Cerebellar nuclear complex (tissue), 1 donor: ENCODE measurements at places on chromosomes 11 and 22.

- no peak for DNase-seq
These were observed 125.3 kb upstream of the TIMP3 start for GRCh38 chr22:32676191-32676590.

GRCh38 chr11:84224042-84224441 lies 937.9 kb upstream of the CCDC90B start:
- DNase-seq, result no peak

DNA sequence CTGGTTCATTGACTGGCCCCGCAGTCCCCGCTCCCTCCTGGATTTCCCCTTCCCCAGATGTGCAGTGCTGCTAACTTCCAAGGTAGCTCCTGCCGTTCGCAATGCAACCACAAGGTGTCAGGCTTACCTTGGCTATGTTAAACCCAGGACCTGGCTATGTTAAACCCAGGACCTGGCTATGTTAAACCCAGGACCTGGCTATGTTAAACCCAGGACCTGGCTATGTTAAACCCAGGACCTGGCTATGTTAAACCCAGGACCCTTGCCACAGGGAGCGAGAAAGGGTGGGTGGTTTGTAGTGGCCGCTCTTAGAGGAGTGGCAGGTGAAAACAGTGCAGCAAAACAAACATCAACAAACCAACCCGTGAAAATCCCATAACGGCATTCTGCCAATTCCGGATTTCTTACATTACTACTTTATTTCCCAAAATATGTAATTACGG lies 2.9 kb upstream of the ADAMTS8 start:
- no peak for DNase-seq

DNA sequence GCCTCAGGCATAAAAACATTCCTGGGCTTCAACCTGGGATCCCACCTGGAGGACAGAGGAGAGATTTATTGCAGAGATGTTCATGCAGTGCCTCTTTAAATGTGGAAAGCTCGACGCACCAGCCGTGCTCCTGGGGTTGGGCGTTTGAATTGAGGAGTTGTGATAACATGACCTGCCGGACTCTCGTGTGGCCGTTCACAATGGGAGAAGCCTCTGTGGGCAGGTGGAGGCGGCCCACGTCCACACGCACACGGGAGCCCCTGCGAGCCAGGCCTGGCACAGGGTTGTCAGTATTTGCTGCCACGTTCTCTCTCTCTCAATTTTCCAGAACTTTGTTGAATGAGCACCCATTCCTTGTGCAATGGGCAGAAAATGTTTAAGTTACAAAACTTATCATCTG lies 58.3 kb upstream of the PPARA start:
- DNase-seq, result no peak

DNA sequence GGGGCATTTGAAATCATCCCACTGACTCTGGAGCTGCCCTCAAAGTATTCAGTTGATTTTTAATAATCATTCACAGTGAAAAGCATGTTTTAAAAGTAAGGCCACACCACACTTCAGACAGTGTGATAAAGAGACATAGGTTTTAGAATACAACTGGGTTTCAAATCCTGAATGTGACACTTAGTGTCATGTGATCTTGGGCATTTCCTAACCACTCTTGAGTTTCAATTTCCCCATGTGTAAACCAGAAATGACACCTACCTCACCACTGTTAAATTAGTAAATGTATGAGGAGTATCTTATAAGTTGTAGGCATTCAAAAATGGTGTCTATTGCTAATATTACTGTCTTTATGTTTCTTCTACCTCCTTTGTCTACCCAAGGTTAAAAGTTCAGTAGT lies 5.4 kb downstream of the TMEM123 start:
- DNase-seq, result no peak

DNA sequence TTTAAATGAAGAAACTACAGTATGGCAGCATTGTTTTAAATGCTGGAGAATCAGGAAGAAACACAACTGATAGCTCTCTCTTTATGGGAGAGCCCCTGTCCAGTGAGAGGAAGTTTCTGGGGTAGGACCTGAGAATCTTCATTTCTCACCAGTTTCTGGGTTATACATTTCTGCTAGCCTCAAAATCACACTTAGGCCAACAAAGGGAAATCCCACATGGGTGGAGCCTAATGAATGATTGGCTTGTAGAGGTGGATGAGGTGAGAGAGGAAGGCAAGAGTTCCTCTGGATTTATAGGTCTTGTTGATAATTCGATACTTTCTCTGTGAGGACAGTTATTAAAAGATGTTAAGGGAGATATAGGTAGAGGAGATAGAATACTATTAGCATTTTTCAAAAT lies 1397.3 kb upstream of the TENM4 start:
- no peak for DNase-seq
